ENCODE measurements at places on chromosomes 1 and 21.

- DNase-seq = no peak
Measured at GRCh38 chr1:10510520-10511493, 36.1 kb downstream of the PEX14 start.

GRCh38 chr1:41454406-41454805, 30.1 kb downstream of the EDN2 start:
- DNase-seq = no peak

- no peak for DNase-seq
Measured at GRCh38 chr1:210662291-210663050, 333.8 kb downstream of the HHAT start.

DNA sequence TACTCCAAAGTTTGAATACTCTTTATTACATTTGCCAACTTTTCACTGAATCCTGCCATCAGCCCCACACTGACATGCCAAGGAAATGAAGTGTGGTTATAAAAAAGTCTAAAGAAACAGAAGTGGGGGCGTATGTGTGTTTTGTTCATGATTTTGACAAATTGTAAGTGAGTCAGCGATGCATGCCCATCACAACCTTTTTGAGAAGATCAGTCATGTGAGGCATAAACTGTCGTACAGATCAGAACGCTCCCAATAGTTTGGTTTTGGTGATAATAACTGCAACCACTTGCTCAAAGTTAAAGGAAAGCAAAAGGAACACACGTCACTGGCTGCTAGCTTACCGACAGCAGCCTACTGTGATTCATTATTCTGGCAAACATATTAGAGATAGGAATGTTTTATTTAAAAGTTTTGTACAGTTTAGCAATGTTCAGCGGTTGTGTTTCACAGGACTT, 95.6 kb downstream of the RGS2 start:
- DNase-seq = no peak

- no peak for DNase-seq
Measured at GRCh38 chr1:206551986-206552326, 44.6 kb downstream of the RASSF5 start.

GRCh38 chr1:214354440-214355148, 73.6 kb downstream of the SMYD2 start:
- no peak for DNase-seq

DNA sequence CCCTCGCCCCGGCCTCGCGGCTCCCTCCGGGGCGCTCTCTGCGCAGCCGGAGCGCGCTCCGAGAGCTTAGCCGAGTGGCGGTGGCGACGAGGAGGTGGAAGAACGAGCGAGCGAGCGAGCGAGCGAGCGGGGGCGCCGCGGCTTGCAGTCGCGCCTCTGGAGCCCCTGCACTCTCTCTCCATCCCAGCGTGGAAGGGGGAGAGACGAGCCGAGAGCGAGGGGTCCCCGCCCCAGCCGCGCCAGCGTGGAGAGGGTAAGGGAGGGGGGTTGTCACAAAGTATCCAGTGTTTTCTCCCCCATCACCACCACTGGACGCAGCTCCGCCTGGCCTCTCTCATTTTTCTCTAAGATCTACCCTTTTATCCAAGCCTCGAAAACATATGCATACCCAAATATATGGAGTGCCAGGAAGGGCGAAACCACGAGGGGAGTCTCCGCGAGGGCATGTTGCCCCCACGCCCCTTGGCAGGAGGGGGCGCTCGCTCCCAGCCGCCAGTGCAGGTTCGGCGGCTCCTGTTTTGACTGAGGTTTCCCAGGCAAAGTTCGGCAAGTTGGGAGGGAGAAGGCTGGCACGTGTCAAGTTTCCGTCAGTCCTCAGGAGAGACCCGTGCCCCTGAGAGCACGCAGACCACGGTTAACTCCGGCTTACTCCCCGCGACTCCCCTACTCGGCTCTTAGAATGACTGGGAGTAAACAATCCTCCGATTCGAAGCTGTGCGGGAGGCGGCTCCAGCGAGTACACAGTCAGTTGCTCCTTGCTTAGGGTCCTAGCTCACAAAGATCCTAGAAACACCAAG, 569 bp upstream of the DAB1 start:
- no peak for DNase-seq

DNA sequence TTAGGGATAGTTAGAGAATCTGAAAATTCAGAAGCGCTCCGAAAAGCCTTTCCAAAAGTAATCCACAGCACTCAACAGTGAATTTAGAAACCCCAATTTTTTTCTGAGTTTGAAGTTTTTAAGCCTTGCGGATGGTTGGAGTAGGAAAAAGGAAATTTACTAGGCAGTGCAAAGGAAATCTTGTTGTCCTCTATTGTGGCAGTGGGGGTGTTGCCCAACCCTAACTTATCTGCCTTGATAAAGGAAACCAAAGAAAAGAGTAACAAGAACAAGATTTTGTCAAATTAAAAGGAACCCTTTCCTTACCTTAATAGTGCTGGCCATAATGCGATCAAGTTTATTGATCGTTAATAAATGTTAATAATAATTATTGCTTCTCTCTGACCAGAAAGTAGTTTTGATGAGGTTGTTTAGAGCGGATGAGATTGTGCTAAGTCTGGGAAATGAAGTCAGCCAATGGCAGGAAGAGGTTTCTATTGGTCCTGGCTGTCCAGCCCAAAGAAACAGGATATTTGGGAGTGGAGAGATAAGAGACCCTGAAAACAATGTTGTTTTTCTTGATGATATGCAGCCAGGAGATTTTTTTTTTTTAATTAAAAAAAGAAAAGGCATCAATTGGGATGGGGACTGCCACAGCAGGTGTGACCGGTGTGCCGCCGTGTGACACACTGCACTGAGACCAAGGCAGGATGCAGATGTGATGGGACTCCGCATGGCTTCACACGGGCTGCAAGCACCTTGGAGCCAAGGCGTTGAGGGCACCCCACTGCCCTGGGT, at the start of gene ERG:
ERG (minus strand) TSS at position 421 of the 777 bp plus-strand sequence; CDS start at position 324, 97 bp downstream.
- DNase-seq = peak; percentile 88

DNA sequence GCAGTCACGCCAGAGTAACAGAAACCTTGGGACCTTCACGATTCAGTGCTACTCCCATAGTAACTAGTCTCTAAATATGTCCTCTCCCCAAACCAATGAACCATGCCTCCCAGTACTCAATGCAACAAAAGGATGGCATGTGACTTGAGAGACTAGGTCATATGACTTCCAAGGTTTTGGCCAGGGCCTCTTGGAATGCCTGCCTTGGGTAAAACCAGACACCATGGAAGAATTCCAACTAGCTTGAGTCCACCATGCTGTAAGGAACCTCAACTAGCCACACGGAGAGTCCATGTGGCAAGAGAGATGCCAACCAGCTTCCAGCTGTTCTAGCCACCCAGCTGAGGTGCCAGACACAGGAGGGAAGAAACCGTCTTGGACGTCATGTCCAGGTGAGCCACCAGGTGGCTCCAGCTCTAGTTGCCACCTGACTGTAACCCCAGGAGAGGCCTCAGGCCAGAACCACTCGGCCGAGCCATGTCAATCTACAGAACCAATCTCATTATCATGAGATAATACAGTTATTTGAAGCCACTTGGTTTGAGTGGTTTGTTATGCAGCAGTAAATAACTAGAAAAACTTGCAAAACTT, 115.0 kb downstream of the SYF2 start:
- no peak for DNase-seq

DNA sequence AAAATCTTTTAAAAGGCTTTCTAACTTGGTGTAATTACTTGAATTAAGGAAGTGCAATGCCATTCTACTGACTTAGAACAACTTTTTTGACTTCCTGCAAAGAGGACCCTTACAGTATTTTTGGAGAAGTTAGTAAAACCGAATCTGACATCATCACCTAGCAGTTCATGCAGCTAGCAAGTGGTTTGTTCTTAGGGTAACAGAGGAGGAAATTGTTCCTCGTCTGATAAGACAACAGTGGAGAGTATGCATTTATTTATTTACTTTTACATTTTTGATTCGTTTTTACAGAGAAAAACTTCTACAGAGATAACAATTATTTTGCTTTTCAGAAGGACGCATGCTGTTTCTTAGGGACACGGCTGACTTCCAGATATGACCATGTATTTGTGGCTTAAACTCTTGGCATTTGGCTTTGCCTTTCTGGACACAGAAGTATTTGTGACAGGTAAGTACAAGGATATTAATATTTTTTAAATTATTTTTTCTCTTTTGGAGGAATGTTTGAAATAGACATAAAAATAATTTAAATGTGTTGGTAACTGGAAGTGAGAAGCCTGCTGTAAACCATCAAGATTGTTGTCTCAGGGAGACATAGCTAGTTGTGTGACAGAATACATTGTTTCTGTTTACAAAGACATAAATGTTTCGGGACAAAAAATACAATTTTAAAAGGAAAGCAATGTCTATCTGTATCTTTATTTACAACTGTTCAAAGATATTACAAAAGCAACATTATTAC, at the start of gene PTPRC:
PTPRC (plus strand) TSS at position 147 of the 742 bp plus-strand sequence; CDS start at position 376, 229 bp downstream.
- no peak for DNase-seq

GRCh38 chr1:224540535-224540934, 75.6 kb upstream of the CNIH3 start:
- DNase-seq = no peak

DNA sequence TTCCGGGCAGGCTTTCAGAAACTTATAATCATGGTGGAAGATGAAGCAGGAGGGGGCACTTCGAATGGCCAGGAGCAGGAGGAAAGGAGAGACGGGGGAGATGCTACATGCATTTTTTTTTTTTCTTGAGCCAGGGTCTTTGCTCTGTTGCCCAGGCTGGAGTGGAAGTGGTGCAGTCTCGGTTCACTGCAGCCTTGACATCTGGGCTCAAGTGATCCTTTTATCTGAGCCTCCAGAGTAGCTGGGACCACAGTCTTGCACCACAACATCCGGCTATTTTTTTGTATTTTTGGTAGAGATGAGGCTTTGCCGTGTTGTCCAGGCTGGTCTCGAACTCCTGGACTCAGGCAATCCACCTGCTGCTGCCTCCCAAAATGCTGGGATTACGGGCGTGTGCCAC, 61.6 kb downstream of the SELENOF start:
- no peak for DNase-seq

DNA sequence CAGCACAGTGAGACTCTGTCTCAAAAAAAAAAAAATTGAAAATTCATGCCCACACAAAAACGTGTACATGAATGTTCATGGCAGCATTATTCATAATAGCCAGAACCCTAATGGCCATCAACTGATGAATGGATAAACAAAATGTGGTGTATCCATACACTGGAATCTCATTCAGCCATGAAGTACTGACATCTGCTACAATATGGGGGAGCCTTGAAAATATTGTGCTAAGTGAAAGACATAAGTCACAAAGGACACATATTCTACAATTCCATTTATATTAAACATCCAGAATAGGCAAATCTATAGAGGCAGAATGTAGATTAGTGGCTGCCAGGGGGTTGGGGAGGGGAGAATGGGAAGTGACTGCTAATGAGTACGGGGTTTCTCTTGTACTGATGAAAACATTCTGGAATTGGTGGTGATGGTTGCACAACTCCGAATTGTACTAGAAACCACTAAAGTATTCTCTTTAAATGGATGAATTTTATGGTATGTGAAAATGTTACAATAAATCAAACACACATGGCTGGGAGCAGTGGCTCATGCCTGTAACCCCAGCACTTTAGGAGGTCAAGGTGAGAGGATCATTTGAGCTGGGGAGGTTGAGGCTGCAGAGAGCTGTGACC, 33.0 kb upstream of the KCNN3 start:
- DNase-seq = no peak

DNA sequence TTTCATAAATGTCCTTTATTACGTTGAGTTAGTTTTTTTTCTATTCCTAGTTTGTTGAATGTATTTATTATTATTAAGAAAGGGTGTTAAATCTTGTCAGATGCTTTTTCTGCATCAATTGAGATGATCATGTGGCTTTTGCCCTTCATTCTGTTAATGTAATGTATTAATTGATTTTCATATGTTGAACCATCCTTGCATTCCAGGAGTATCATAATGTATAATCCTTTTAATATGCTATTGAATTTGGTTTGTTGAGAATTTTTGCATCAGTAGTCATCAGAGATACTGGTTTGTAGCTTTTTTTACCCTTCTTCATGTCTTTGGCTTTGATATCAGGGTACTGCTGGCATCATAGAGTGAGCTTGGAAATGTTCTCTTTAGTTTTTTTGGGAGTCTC, 100.0 kb downstream of the POFUT2 start:
- DNase-seq = no peak

GRCh38 chr1:34267326-34267725, 90.6 kb downstream of the C1orf94 start:
- DNase-seq = no peak

- DNase-seq = no peak
Measured at GRCh38 chr1:39354572-39354971, 136.9 kb upstream of the BMP8A start.

DNA sequence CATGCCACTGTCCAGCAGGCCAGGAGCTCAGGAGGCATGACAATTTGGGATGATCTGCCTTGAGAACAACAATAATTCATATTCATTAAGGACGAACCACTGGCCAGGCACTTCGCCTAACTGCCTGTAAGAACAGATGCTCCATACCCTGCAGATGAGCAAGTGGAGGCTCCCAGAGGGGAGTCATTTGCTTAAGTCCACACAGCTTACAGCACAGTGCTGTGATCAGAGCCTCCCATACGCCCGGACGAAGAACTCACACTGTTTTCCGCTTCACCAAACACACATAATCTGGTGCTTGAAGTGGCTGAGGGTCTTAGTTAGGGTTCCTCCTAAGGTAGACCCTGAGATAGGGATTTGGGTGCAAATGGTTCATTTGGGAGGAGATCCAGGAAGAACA, 93.4 kb upstream of the KLHDC7A start:
- no peak for DNase-seq

DNA sequence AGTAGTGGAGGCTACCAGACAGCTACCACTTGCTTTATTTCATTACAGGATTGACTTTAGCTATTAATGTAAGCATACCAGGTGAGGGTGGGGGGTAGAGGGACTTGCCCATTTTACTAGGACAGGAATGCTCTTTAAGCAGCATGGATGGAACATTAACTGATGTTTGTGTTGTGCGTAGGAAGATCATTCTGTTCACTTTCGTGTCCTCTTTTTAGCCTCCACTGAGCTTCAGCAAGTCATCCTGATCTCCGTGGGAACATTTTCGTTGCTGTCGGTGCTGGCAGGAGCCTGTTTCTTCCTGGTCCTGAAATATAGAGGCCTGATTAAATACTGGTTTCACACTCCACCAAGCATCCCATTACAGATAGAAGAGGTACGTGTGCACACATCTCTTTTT, 29.3 kb downstream of the IFNGR2 start:
- no peak for DNase-seq

GRCh38 chr1:218887141-218887925, 286.3 kb upstream of the LYPLAL1 start:
- DNase-seq = no peak

GRCh38 chr1:12405325-12406210, 175.7 kb downstream of the VPS13D start:
- DNase-seq = peak; percentile 56

- DNase-seq = no peak
Measured at GRCh38 chr1:44677201-44677766, 2.8 kb downstream of the ARMH1 start.

DNA sequence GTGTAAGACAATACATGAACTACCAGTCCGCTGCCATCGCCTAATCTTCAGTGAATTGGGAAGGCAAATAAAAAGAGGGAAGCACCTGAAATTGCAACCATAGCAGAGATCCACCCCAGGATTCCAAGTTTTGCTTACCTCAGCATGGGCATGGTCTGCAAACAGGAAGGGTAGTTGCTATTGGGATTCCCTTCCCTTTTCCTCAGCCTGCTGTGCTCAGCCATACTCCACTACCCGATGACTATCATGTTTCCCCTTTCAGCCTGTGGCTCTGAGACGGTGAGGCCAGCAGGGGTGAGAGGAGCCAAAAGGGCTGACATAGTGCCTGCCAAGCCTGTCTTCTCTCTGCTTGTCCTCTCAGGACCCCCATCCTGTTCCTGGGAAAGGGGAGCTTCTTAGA, 64.2 kb downstream of the GPR137B start:
- no peak for DNase-seq
